Activated CD8-positive, alpha-beta memory T cell treated with anti-CD3 and anti-CD28 coated beads for 36 hours (primary cell): ENCODE measurements at places on chromosomes 3 and 15. TPM values are rescaled to one million over a fixed set of nuclear protein-coding genes. Genes with fewer than 3 reads are reported as not detected.

The FAM3D gene
- not detected for total RNA-seq

The DPPA2 gene
- not detected for total RNA-seq

The LARP6 gene
- total RNA-seq: 0.15 TPM

The CTXN2 gene
- total RNA-seq: not detected

The GABRR3 gene
- total RNA-seq: not detected

The FBXO40 gene
- total RNA-seq: not detected

The FBXW12 gene
- not detected for total RNA-seq

The FAM81A gene
- 1.9 TPM for total RNA-seq

The UROC1 gene
- total RNA-seq: not detected

The B3GNT5 gene
- 19.6 TPM for total RNA-seq

The HDGFL3 gene
- 7.4 TPM for total RNA-seq

The SLC15A2 gene
- total RNA-seq: 1.4 TPM

The TM6SF1 gene
- total RNA-seq: 2.6 TPM

The ANKDD1A gene
- total RNA-seq: 2.3 TPM

The CFAP100 gene
- total RNA-seq: not detected

The SYNM gene
- 1.0 TPM for total RNA-seq

The CP gene
- not detected for total RNA-seq
